ENCODE measurements at places on chromosomes 7 and 10.

DNA sequence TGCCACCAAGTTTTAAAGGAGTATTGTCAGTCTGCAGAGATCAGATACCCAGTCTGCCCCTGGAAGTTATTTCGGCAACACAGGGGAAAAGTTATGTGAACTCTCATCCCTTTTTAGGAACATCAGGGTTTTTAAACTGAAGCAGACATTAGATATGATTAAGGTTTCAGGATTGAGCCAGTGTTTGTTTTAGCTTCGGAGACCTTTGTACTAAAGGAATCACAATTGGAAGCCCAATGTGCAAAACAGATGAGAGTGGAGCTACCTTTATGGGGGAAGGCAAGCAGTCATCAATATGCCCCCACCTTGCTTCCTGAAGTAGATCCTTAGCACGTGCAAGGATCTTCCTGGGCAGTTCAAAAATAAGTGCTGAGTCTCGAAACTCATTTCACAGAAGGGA lies 39.5 kb downstream of the ETV1 start:
- H3K27ac ChIP-seq = no peak overlapping the region
- no peak overlapping the region for H3K4me3 ChIP-seq
- no peak for DNase-seq

DNA sequence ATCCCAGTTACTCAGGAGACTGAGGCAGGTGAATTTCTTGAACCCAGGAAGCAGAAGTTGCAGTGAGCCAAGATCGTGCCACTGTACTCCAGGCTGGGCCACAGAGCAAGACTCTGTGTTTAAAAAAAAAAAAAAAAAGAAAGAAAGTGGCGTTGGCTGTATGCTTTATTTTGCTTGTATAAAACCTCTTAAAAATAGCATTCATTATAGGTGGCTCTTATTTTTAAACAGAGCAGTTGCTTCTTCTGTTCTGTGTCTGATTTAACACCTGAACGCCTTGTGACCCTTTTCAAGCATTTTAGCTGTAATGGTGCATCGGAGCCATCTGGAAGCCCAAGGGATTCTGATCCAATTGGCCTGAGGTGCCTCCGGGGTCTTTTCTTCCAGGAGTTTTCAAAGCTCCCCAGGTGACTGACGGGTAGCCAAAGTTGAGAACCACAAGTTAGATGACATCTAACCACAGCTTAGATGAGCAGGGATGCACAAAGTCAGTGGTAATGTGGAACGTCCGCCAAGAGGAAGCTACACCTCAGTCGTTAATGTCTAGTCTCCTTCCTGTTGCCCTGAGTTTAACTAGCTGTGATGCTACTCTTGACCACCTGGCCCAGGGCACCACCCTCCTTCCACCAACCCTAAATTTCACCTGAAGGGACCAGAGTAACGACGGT lies 274.6 kb upstream of the KLF6 start:
- H3K4me3 ChIP-seq = no peak overlapping the region
- DNase-seq = no peak
- no peaks in the 10 kb centered on the region for H3K4me1 ChIP-seq
- no peaks in the 10 kb centered on the region for H3K36me3 ChIP-seq
- H3K27ac ChIP-seq = no peak overlapping the region

- H3K27me3 ChIP-seq = no peaks in the 10 kb centered on the region
- DNase-seq = no peak
- no peak overlapping the region for H3K4me3 ChIP-seq
- H3K36me3 ChIP-seq = no peaks in the 10 kb centered on the region
- H3K27ac ChIP-seq = no peak overlapping the region
Measured at GRCh38 chr7:90850471-90850870, 254.3 kb downstream of the CDK14 start.

- H3K36me3 ChIP-seq = no peaks in the 10 kb centered on the region
- H3K27me3 ChIP-seq = no peaks in the 10 kb centered on the region
- H3K4me3 ChIP-seq = no peak overlapping the region
- no peak overlapping the region for H3K27ac ChIP-seq
- DNase-seq = no peak
- H3K4me1 ChIP-seq = no peaks in the 10 kb centered on the region
Measured at GRCh38 chr7:52463341-52463740, 572.1 kb upstream of the POM121L12 start.

DNA sequence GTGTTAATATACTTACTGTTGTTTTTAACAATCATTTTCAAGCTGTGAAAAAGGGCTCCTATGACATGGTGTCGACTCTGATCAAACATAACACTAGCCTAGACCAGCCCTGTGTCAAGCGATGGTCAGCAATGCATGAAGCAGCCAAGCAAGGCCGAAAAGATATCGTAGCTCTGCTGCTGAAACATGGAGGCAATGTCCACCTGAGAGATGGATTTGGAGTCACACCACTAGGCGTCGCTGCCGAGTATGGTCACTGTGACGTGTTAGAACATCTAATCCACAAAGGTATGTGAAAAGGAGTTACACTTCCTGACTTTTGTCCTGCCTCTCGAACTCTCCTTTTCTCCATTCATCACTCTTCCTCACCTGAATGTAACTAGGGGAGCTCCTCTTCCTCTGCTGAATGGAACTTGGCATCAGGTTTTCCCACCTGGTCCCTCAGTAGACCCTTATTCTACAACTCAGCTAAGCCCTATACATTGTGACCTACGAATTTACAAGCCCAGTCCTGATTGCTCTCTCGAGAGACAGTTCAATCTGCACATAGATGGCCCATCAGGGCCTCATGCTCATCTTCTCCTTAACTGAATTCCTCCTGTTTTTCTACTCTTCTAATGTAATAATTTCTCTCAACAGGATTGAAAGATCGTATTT lies 23.0 kb downstream of the ASB15 start:
- H3K36me3 ChIP-seq = no peaks in the 10 kb centered on the region
- no peak overlapping the region for H3K4me3 ChIP-seq
- peak; percentile 36 for DNase-seq
- H3K4me1 ChIP-seq = no peaks in the 10 kb centered on the region

DNA sequence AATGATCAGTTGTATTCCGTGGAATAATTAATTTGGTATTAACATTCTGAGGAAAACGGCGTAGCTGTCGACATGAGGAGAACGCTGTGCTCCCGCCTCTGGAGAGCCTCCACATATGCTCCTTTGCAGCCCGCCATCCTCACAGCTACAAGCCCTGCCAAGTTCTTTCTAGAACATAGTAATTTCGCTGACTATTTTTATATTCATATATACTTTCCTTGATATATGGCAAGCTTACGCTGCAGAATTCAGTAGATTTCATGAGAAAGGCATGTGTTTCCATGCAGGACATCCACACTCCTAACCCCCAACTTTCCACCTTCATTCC lies 45.2 kb downstream of the TBXAS1 start:
- no peaks in the 10 kb centered on the region for H3K27me3 ChIP-seq
- no peak overlapping the region for H3K4me3 ChIP-seq
- H3K27ac ChIP-seq = no peak overlapping the region
- no peak for DNase-seq

DNA sequence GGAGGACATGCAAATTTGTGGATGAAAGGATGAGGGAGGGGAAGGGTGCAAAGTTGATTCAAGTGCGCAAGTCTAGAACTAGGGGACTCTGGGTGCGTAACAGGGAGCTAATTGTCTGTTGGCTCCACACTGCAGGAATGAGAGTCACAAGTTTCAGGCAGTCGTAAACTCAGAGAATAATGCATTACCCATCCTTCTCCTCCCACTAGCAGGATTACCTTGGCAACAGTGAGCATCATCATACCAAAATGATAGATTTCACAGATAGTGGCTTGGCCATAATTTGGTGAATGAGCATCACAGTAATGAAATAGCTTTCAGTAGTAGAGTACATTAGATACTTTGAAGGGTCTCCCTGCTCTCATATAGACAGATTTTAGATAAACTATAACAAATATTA lies 565.5 kb downstream of the GALNT17 start:
- no peaks in the 10 kb centered on the region for H3K4me1 ChIP-seq
- DNase-seq = no peak
- no peak overlapping the region for H3K27ac ChIP-seq
- H3K4me3 ChIP-seq = no peak overlapping the region
- H3K36me3 ChIP-seq = no peaks in the 10 kb centered on the region
- H3K27me3 ChIP-seq = no peaks in the 10 kb centered on the region

DNA sequence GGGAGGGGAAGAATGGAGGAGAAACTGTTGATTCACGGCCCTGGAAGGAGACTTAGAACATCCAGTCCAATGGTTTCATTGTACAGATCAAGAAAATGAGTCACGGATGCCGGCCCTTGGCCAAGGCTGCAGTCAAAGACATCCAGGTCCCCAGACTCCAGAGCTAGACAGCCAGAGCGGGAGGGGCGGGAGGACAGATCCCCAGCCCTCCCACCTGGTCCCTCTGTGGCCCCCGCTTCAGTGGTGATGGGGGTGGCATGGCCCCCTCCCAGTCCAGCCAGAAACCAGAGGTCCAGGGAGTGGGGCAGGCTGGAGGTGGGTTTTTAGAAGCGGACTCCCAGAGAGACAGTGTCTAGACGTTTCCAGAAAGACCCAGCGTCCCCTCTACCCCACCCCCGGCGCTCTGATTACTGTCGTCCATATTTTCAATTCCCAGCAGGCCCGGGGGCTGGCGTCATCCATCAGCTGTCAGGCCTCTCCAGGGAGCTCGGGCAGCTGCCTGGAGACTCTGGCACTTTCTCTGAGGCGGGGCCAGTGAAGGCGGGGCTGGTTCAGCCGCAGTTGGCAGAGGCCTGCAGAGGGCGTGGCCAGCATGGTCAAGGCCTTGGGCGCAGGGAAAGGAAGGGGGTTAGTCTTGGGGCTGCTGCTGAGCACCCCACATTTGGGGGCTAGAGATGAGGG lies 8.0 kb upstream of the HSPB1 start:
- DNase-seq = peak; percentile 87
- H3K36me3 ChIP-seq = no peaks in the 10 kb centered on the region
- H3K27me3 ChIP-seq = no peaks in the 10 kb centered on the region
- no peak overlapping the region for H3K4me3 ChIP-seq
- H3K27ac ChIP-seq = no peak overlapping the region

GRCh38 chr7:91411060-91411459 lies 146.8 kb downstream of the FZD1 start:
- H3K36me3 ChIP-seq = no peaks in the 10 kb centered on the region
- DNase-seq = no peak
- no peak overlapping the region for H3K27ac ChIP-seq
- no peaks in the 10 kb centered on the region for H3K27me3 ChIP-seq
- no peak overlapping the region for H3K4me3 ChIP-seq

DNA sequence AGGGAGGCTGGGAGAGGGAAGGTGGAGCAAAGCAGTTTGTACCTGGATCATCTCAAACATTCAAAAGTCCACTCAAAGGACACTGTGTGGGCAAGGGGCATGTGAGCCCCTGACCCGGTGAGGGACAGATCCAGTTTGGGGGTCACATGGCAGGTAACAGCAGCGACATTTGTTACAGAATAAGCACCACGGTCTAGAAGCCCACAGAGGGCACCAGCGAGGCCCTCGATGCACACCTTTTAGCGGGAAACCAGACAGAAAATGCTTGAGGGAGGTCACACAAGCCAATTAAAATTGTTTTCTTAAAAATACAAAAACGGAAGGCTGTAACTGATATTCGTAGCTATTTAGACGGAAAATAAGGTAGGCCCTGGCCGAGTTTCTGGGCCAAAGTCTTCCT lies 144.4 kb downstream of the ZMYND11 start:
- H3K4me3 ChIP-seq = no peak overlapping the region
- no peaks in the 10 kb centered on the region for H3K4me1 ChIP-seq
- H3K27me3 ChIP-seq = no peaks in the 10 kb centered on the region
- H3K27ac ChIP-seq = no peak overlapping the region
- DNase-seq = no peak
